Suppressor macrophage treated with lipopolysaccharide for 4 hours (primary cell): ENCODE measurements at places on chromosomes 7 and 10.

GRCh38 chr7:51090411-51090810 is 226.2 kb downstream of the COBL start:
- DNase-seq, result no peak

GRCh38 chr10:60073781-60074656 is 167.7 kb upstream of the CCDC6 start:
- DNase-seq, result no peak

DNA sequence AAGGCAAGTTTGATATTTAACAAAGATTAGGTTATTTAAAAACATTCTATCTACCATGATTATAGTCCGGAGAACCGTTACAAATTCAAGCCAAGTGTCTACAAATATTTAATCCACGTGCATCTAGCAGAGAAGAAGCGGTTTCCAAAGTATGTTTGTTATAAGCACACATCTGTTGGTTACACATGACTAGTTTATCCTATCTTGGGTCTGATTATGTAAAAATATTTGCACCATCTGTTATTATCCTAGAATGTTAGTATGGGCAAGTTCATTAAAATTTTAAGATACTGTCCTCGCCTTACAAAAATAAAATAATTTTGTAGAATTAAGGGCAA is 289.2 kb upstream of the VSTM2A start:
- DNase-seq, result no peak

DNA sequence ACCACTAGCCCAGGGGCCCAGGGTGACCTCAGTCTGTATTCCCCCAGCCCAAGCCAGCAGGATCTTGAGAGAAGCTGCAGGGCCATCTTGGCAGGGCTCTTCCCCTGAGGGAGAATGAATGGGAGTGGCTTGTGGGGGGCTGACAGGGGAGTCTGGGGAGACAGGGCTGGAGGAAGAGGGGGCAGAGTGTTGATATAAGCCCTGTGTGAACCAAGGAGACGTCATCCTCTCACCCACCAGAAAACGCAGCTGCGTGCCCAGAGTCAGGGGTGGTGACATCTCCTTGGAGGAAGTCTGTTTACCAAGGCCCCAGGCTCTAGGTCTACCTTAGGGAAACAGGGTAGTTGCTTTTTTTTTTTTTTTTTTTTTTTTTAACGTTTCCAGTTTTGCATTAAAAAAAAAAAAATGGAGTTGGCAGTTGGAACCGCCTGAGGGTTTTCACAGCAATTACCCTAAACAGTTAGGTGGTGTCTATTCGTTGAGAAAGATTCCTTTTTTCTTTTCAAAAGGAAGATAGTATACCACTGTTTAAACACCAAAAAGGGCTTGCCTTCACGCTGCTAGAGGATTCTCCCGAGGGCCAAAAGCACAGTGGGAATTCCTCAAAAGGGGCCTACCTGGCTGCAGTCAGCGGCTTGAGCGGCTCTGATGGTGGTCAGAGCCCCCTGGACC is 113.8 kb downstream of the PRPF18 start:
- DNase-seq, result peak; percentile 20

- DNase-seq, result peak; percentile 43
Observed at GRCh38 chr7:32347244-32347828, 142.8 kb downstream of the LSM5 start.

GRCh38 chr7:125683156-125683555 is 753.5 kb upstream of the POT1 start:
- DNase-seq, result no peak

DNA sequence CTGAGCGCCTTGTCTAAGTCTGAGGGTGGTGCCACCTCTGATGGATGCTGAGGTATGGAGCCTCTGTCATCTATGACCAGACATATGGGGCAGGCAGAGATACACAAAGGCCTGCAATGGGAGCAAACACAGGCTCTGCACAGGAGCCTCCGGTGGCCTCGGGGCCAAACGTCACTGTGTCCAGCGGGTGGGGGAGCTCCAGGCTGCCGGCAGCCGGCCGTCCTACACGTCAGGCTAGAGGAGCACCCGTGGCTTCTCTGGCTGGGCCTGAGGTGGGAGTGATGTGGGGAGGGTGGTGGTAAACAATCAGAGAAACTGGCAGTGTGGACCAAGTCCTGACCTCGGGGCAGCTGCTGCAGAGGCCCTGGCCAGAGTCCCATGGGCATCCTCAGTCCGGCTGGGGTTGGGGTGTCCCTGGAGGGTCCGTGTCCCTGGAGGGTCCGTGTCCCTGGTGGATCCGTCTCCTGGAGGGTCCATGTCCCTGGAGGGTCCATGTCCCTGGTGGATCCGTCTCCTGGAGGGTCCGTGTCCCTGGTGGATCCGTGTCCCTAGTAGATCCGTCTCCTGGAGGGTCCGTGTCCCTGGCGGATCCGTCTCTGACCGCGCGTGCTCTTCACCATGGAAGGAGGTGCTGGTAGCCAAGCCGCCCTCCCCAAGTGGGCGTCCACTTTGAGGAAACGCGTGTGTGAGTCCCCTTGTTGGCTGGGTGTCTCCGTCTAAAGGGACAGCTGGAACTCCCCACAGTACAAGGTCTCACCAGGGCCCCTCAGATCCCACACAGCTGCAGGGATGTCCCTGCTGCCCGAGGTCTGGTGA is 24.2 kb upstream of the FAM20C start:
- no peak for DNase-seq

DNA sequence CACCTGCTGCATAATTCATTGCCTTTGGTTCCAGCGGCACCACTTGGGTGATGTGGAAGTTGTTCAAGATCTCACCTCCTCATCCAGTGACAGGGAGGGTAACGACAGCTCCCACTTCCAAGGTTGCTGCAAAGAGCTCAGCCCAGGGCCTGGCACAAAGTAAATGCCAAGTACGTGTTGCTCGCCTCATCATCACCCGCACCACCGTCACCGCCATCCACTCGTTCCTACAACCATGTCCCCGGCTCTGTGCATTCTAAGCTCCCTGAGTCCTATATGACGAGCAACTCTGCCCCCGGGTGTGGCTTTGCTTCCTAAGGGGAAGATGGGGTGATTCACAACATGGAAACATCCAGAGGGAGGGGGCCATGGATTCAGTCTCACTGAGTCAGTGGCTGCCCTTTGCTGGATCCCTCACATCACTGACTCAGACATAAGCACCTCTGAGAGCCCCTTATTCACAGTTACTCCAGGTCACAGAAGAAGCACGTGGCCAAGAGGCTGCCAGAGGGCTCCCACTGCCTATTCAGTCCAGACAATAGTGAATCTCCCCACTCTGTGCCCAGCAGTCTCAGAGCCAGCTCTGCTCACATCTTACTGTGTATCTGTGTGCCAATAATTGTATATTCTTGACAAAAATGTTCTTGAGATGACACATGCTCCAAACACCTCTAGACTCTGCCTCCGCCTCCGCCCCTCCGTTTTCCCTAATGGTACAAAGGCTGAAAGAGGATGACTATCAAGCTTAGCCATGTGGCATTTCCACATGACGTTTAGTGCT is 159.1 kb downstream of the GFRA1 start:
- no peak for DNase-seq

DNA sequence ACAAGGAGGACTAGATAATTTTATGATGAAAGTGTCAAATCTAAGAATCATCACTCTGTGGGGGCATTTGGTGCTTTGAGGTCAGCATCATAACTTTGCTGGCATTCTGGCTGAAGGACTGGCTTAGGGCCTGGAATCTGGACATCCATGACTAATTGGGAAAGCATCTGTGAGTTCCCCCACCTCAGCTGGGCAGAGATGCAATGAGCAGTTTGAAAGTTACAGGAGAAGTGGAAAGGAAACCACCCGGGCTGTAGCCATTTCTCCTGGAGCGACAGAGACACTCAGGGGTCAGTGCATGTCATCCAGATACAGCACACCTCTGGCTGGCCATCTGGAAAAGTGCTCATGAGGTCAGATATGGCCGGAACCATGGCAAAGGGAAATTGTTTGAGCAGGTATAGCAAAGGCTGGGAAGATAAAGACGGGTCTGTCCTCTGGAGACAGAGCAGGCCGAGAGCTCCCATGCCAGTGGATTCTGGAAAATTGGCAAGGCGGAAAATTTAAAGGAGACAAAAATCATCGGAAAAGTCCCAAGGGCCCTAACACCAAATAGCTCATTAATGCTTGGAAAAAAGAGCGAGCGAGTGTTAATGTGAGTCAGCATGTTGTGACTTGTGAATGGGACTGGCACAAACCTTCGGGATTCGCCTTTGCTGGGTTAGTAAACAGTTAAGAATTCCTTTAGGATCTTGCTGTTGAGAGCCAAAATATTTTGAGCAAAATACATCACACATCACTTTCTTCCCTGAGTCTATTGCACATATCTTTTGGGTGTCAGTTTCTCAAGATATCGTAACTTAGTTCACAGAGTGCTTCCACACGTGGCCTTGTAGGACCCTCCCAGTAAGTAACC is 188.4 kb upstream of the AGK start:
- no peak for DNase-seq

DNA sequence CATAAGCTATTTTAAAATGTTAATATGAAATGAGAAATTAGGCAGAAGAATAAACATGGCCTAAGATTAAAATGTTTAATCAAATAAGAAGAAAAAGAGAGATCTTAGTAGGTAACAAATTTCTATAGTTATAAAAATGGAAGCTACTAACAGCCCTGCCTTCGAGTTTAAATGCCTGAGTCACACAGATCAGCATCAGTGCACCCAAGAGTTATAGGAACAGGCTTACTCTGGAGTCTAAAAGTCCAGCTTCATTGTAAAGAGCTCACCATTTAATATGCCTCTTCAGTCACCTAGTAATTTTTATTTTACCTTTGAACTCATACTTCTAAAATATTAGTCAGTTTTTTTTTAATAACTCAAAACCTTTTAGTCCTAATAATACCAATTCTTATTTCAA is 52.6 kb downstream of the BRI3 start:
- DNase-seq, result no peak

GRCh38 chr7:102119925-102120324 is 166.7 kb upstream of the SH2B2 start:
- DNase-seq, result no peak

- peak; percentile 83 for DNase-seq
Observed at GRCh38 chr10:6920072-6921019, 340.3 kb upstream of the PRKCQ start.

DNA sequence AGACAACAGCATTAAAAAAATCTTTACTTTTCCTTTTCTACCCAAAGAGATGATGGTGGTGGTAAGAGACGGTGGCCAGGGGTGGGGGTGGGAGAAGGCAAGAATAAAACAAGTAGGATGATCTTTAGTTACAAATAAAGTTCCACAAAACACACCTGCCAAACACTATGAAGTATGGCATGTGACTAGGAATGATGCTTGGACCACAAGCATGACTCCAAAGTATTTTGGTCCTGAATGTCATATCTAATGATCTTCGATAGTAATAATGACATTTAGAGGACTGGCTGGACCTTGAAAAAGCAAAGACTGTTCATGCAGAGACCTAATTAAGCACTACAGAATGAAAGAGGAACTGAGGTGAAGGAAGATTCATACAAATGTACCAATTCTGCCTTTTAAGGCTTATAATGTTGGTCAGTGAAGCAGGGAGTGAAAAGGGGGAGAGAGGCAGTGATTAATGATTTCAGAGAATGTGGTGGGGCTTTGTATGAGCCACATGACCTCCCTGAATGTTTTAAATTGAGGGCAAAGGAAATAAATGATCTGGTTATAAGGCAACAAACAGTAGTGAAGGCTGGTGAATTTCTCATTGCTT is 29.6 kb upstream of the DKK1 start:
- DNase-seq, result no peak

- no peak for DNase-seq
Observed at GRCh38 chr7:90749262-90749661, 153.1 kb downstream of the CDK14 start.
